CD8-positive, alpha-beta memory T cell (primary cell): ENCODE measurements at places on chromosomes 4 and X. TPM values are rescaled to one million over a fixed set of nuclear protein-coding genes. Genes with fewer than 3 reads are reported as not detected.

The YIPF7 gene
- not detected for total RNA-seq

The DGAT2L6 gene
- total RNA-seq, result not detected

The CT45A3 gene
- not detected for total RNA-seq

The KIAA1210 gene
- total RNA-seq, result not detected

The UVSSA gene
- 16.8 TPM for total RNA-seq

The ATP7A gene
- 6.5 TPM for total RNA-seq

The ADGRG2 gene
- not detected for total RNA-seq

The IL3RA gene
- 0.44 TPM for total RNA-seq

The VEGFC gene
- not detected for total RNA-seq

The OPHN1 gene
- total RNA-seq, result not detected

The MAGEA8 gene
- not detected for total RNA-seq

The SRPX gene
- not detected for total RNA-seq

The FRG2 gene
- total RNA-seq, result 0.59 TPM

The ETNPPL gene
- total RNA-seq, result not detected
